Mammary epithelial cell (primary cell): ENCODE measurements at places on chromosomes 6 and 20.
A peak's percentile ranks its signal among the peaks of the same experiment; 100 is the strongest.

GRCh38 chr20:33709398-33709797, 10.7 kb downstream of the PXMP4 start:
- no peak for DNase-seq

DNA sequence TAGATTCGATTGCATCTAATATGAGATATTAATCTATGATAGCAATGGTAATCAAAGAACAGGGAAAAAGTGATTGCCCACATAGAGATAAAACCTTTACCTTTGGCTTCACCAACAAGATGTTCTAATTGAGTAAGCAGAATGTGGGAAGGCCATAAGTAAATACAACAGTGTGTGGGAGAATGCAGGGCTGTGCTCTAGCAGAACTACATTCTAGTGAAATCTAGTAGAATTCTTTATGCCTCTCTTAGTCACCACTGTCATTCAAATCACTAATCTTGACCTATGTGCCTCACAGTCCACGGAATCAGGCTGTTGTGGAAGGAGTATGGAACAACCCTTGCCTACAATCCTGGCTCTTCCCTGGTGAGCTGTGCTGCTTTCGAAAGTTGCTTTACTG, 30.4 kb upstream of the MCM9 start:
- DNase-seq = no peak

GRCh38 chr20:44053046-44053445, 133.9 kb downstream of the JPH2 start:
- no peak for DNase-seq

- DNase-seq = peak; percentile 56
Observed at GRCh38 chr6:11500008-11500407, 37.5 kb upstream of the TMEM170B start.

DNA sequence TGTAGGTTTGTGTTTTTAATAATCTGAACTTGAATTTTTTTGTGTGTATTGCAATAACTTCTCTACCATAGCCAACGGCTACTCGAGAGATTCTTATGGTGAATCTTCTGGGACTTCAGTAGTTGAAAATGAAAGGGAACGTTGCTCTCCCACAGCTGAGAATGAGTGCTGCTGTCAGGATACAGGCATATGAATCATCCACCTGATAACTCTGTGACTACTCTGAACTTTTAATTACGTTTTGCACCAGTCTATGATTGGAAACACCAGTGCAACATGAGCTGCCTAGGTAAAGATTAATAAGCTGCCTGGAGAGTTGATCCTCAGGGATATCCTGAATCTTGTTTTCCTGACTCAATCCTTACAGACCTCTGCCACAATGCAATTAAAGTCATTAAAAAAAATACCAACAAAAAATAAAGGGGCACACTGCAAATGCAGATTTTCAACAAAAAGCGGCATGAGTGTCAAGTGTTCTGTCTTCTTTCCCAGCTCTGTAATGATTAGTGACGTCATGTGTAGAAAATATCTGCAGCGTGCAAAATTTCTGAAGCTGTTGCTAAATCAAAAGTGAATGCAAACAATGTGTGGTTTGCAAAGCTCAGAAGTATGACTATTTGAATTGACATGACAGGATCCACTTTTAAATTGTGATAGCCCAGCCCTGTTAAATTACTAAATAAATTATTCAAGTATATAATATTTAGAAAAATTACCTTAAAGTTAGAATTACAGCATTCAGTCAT, 432.2 kb downstream of the HTR1B start:
- DNase-seq = peak; percentile 21

DNA sequence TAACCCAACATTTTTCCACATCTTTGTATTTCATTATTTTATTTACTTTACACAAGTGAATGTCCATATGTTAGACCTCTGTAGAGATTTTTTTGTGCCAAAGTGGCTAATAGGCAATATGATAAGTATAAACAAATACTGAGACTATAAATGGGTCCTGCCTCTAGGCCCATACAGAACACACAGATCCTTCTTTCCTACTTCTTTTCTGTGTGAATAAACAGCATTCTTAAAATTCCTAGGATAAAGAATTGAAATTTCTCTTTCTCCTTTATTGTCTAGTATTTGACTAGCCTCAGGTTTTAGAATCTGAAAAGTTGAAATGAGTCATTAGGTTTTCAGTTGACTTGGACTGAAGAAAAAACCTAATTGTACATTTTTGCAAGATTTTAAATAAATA, 46.3 kb upstream of the HS3ST5 start:
- DNase-seq = no peak

- DNase-seq = no peak
Observed at GRCh38 chr6:165820407-165820806, 157.4 kb upstream of the PDE10A start.

DNA sequence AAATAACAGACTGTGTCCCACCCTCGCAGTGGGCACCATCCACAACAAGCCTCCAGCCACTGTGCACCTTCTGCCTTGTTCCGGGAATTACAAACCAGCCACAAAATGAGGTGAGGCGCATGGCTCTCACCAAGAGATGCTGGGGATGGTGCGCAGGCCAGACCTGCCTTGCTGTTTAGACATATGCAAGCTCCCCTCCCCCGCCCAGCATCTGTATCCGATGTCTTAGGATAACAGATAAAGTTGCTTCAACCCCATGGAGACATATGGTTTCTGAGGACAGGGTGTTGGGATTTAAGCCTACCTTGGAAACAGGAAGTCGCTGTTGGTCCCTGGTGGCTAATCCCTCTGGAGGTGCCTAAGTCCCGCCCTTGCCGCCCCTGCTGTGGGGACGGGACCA, 50.4 kb upstream of the MPC1 start:
- no peak for DNase-seq

- DNase-seq = no peak
Observed at GRCh38 chr6:24788031-24788665, 10.6 kb downstream of the ARMH2 start.
